Activated CD4-positive, alpha-beta T cell treated with anti-CD3 and anti-CD28 coated beads, Interleukin-2, Interleukin-4, amounts not matched to agents 100 ng/mL and 50 ng/mL, durations not matched to agents 16 hours and 8 hours (primary cell): ENCODE measurements at places on chromosomes 2 and 18.

GRCh38 chr2:2332381-2332780, 1.3 kb upstream of the MYT1L start:
- no peak for DNase-seq

- DNase-seq, result no peak
Measured at GRCh38 chr18:75362435-75362834, 65.1 kb downstream of the SMIM21 start.

GRCh38 chr2:232315049-232315922, 63.3 kb upstream of the ALPP start:
- peak; percentile 87 for DNase-seq

DNA sequence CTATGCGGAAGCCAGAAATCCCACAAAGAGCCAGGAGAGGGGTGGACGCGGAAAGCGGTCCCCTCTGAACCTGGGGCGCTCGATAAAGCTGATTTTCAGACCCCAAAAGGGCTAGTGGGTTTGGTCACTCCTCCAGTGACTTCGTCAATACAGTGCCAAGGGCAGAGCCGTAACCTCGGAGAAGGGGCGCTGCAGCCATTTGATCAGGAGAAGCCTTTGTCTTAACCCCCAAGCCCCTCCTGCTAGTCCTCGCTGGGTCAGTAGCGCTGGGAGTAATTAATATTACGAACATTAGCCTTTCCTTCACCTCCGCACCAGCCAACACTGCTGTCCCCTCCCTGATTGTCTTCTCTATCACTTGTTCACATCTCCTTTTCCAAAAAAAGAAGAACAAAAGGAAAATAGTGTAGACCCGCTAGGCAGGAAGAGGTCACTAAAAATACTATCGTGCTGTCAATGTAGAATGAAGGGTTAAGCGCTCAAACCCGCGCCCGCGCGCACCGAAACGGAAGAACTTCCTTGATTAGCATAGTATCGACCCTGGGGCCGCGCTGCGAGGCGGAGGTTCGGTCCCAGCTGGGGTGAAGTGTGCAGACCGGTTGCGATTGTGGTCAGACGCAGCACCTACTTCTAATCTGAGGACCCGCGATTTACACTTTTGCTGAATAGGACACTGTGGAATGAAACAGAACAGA, 63.2 kb upstream of the MAPRE2 start:
- DNase-seq, result peak; percentile 51

DNA sequence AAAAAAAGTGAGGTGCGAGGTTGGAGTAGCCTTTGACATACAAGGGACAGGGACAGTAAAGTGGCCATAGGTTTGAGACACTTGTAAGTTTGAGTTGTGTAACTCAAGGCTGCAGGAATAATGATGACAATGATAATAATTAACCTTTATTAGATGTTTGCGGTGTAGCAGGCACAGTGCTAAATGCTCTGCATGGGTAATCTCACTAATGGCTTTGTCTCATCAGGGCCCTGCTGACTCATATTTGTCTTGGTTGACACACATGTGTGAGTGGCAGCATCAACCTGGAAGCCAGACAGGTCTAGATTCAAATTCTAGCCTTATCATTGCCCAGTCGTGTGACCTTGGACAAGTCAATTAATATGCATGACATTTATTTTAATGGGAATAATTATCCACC, 126.2 kb downstream of the FSHR start:
- DNase-seq, result no peak

DNA sequence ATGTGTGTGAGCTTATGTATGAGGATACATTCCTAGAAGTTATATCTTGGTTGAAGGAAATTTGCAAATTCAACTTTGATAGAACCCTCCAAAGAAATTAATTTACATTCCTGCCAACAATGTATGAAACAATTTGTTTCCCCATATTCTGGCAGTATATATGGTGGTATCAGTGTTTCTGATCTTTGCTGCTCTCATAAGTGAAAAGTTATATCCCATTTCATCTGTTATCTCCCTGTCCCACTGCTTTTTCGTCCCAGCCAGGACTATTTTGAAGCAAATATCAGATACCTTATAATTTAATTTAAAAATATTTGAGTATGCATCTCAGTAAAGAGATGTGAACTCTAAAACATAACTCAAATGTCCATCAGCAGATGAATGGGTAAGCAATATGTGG, 7.1 kb downstream of the UBR3 start:
- DNase-seq, result no peak

- DNase-seq, result no peak
Measured at GRCh38 chr2:106843910-106844250, 42.1 kb downstream of the ST6GAL2 start.

DNA sequence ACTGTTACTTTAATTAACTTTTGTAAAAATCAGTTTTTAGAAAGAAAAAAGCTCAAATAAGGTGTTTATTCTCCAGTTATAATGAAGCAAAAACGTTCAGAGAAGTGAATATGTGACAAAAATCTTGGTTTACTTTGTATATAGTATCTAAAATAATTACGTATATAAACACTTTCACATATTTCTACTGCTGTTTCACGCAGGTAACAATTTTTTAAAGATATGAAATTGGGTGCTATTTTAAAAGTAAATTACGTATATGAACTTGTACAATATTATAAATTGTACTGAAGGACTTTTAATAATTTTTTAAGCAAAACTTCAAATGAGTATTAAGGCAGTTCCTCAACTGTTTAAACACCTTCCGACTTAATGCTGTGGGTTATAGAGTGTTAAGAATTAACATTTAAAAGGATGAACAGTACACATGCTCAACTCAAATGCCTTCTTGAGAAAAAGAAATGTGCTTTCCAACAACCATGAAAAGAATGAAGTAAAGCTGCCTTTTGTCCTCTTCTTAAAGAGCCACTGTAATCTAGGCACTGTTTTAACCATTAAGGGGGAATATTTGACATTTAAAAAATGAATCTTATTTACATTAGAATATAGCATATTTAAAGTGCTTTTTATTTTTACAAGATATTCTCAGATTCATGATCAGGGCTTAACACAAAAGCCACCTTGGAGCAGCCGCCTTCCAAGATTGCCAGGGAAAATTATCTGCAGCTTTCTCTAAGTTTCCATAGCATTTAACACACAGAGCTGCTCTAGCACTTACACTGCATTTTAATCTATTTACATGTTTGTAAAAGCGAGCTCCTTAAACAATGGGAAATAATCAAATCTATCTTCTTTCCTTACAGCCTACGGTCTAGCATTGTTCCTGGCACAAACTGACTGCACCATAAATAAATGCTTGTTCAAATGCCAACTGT, 56.5 kb upstream of the CDKL4 start:
- DNase-seq, result no peak

GRCh38 chr2:31980674-31981356, 30.0 kb downstream of the MEMO1 start:
- DNase-seq, result no peak

DNA sequence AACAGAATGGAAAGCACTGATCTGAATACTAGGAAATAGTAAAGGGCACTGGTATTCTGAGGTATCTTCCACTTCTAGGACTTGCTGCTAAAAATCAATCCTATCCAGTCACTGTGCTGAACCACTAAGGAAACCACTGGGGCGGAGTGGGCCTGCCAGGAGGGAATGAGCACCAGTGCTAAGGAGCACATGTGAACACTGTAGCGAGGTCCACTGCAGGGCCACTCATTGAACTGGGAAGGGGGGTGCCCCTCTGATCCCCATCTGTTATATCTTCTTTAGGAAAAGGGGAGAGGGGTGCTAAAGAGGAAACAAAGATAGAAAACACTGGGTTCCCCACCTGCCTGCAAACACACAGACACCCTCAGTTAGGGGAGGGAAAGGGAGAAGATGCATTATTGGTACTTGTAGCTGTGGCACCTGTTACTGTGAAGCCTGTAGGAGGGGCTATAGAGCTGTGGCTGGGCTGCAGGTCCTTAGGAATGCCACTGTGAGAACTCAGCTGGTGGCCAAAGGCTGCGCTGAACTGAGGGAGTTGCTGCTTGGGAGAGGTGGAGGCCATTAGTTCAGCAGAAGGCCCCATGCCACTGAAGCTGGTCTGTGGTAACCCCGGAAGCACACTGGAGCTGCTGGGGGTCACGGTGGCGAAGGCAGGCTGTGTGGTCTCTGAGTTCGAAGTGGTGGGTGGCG, 81.8 kb downstream of the INO80D start:
- peak; percentile 4 for DNase-seq

GRCh38 chr2:233029321-233029720, 3.2 kb upstream of the NEU2 start:
- no peak for DNase-seq

GRCh38 chr18:13703899-13704298, 22.5 kb downstream of the FAM210A start:
- DNase-seq, result no peak
